ENCODE measurements at places on chromosomes 12 and 14.

GRCh38 chr14:72845683-72846082, 48.2 kb downstream of the DPF3 start:
- no peak for DNase-seq

DNA sequence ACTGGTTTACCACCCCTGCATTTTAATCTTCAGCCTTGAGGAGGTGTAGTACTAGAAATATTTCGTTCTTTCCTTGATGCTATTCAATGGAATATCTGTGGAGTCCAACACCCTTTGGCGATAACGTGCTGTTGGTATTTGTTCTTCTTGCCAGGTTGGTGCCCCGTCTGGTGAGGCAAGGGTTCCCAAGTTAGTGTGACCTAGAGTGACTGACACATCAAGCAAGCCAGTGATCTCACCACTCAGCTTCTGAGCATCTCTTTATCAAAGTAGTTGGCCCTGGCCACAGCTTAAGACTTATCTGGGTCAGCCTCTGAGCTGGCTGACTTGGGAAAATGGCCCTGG, 60.2 kb downstream of the PLXNC1 start:
- DNase-seq: no peak

DNA sequence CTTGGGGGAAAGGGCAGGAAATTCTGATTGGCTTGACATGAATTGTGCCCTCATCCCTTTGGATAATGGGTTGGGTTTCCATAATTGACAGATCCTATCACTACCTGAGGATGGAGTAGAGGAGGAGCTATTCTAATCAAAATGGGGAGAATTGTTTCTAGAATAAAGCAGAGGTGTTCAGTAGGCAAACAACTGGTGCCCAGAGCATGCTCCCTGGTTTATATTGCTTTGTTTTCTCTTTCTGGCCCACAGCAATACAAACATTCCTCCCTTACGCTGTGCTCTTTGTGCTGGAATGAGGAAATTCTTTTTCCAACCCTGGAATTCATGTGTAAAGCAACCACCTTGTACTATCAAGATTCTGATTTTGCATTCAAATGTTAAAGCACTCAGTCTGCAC, 147.4 kb downstream of the RASSF9 start:
- DNase-seq: no peak

GRCh38 chr12:86721713-86722397, 465.7 kb upstream of the MGAT4C start:
- DNase-seq: no peak

DNA sequence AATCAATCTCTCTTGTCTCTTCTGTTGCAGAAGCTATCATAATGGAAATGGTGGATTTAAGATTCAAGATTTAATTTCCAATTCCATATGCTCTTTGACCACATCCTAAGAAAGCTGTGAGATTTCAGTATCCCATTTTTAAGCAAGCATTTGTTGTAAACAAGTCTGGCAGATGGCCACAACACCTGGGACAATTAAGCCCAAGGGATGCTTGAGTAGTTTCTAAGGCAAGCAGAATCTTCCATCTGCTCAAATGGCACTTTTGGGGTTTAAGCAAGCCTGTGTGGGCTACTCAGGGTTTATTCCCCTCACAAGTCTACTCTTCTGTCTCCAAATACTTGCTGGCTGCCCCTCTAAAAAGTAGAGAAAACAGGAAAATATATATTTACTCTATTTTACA, 304.7 kb upstream of the SYT1 start:
- DNase-seq: no peak

DNA sequence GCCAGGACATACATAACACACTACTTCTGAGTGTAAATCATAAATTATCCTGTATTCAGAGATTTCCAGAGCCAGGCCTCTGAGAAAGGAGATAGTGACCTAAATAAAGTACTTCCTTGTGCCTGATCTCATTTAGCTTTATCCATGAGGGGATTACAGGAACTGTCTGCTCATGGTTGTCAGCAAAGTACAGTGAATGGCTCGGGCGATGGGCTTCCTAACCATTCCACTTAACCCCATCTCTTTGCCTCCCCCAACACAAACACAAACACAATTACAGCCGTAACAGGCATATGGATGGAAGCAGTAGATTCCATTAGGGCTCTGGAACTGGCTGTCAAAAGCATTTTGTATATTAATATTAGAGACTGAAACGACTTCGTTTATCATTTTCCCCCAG, 206.7 kb upstream of the CPNE8 start:
- no peak for DNase-seq

Data from activated effector memory CD4-positive, alpha-beta T cell treated with Interleukin-2 at 50 U/mL for 16 hours (primary cell).